ENCODE measurements at places on chromosomes 13 and 19.

- no peak for ATAC-seq
Measured at GRCh38 chr13:113036401-113036800, 67.4 kb downstream of the MCF2L start.

GRCh38 chr19:12912571-12912970 lies 6.5 kb downstream of the SYCE2 start:
- ATAC-seq, result no peak

DNA sequence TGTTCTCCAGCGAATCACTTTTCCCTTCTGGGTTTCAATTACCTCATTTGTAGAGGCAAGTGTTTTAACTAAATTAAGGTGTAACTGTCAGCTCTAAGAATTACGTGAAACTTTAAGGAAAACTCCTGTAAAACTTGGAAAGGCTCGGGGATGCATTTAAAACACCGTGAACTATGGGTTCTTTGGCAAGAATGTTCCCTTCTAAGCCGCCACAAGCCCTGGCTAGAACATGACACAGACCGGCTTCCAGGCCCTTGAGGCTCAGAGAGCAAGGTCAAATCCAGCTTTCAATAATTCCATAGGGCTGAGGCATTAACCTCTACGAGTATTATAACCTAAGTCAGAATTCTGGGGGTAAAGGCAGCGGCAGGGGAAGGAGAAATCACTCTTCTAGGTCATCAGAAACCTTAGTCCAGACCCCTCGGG lies 685 bp downstream of the VWA8 start:
- no peak for ATAC-seq

- ATAC-seq, result peak; percentile 3
Measured at GRCh38 chr19:56314018-56314380, 640 bp downstream of the ZSCAN5A start.

DNA sequence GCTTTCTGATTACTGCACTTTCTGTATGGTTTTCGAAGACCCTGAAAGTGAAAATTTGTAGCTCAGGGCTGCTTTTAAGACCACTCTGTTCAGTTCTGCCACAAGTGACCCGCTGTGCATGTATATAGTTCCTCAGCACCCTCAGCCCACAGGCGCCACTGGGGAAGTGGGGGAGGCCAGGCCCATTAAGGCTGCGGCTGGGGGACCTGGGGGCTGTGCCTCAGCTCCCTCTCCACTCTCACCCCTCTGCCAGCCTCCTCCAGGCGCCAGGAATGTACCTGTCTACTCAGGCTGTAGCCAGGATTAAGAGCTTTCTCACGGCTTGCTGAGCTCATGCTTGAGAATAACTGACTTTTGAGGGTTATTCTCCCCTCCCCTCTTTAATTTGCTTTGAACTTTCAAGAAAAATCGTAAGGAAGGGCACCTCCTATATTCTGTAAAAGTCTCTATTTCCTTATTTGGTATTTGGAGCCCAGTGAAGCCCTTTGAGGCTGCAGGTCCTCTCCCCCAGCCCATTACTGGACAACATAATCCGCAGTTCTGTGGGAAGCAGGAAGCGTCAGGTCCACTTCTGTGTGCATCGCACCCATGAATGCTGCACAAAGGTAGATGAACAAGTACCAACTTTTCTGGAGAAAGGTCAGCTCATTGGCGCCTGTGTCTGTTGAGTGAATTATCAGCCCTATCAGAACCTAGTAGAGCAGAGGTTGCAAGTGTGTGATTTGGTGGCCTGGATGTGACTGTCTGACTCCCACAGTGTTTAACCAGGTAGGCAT lies 29.6 kb downstream of the GJA3 start:
- no peak for ATAC-seq

DNA sequence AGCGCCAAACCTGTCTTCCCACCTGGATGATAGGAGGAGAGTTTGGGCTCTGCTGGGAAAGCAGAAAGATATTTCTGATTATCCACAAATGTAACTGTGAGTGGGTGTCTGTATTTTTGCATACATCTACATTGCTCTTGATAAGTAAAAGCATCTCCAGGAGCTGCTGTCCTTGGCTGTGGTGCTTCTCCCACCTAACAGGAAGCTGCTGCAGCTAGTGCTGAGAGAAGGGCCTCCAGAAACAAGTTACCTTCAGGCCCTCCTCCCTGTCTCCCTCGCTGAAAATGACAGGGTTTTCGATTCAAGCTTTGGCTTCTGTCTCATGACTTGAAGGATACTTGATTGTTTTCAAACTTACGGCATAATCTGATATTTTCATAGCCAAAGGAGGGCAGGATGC lies 90.1 kb downstream of the FOXO1 start:
- ATAC-seq, result no peak

DNA sequence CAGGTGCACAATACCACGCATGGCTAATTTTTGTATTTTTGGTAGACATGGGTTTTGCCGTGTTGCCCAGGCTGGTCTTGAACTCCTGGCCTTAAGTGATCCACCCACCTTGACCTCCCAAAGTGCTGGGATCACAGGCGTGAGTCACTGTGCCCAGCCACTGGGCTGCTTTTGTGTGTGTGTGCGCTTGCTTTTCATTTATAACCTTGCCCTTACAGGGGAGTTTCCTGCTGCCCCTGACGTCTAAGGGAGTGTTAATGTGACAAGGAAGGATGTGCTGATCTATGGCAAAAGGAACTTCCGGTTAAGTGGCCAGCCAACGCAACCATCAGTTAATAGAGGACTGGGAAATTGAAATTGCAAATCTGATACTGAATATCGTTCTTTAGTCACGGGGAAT lies 57.7 kb downstream of the ING1 start:
- ATAC-seq, result no peak

- ATAC-seq, result no peak
Measured at GRCh38 chr19:33316541-33317264, 14.4 kb upstream of the CEBPA start.

GRCh38 chr13:54183166-54183565 lies 1154.6 kb downstream of the OLFM4 start:
- ATAC-seq, result no peak
